ENCODE measurements at places on chromosomes 6 and 20.

DNA sequence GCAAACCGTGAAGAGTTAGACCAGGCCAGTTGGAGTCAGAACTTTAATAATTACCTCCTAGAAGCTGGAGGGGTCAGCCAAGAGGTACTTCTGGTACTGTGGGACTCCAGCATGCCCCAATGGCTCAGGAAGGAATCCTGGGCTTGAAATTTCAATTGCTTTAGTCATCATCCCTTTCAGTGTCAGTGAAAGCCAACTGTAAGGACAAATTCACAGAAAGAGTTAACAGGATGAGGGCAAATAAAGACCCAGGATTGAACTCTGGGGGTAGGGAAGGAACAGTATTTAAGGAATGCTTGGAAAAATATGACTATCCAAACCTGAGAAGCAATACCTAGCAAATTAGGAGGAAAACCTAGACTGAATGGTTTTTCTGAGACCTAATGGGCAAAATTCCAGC lies 735.1 kb upstream of the MARCKS start:
- DNase-seq, result no peak

DNA sequence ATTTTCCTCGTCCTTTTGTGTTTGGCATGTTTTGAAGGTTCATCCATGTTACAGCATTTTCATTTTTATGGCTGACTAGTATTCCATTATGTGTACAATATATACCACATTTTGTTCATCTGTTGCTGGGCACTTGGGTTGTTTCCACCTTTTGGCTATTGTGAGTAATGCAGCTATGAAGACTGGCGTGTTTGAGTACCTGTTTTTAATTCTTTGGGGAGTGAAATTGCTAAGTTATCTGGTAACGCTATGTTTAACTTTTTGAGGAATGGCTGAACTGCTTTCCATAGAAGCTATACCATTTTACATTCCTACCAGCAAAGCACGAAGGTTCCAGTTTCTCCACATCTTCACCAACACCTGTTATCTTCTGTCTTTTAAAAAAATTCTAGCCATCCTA lies 37.0 kb upstream of the MYL9 start:
- DNase-seq, result no peak

DNA sequence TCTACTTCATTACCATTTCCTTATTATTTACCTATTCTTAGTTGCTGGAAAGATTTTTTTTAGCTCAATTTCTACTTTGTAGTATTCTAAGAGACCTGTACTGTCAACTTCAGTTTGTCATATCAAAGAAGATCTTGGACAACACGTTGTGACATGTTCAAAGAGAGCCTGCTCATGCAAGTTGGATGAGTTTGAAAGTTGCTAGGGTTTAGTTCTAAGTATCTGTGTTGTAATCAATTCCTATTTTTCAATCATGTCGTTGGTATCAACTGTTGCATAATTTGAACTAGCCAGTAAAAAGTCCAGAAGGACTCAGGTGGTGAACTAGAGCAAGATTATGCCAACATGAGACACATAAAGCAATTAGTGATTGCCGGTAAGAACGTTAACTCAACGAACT lies 30.2 kb downstream of the PKIB start:
- DNase-seq, result no peak

DNA sequence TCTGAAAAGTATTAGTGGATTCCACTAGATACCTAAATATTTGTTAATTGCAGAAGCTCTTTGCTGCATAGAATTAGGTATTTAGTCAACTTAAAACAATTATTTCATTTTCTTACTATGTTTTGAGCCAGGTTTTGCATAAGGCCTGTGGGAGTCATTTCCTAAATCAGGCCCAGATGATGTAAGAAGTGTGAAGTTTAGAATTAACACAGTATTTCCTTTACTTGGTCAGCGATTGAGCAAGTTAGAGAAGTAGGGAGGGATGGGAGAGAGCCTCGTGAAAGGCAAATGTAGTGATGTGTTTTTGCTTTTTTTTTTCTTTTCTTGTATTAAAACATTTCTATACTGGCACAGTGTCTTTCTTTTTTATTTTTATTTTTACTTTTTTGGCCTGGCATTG lies 711.1 kb downstream of the HDGFL1 start:
- DNase-seq, result no peak

DNA sequence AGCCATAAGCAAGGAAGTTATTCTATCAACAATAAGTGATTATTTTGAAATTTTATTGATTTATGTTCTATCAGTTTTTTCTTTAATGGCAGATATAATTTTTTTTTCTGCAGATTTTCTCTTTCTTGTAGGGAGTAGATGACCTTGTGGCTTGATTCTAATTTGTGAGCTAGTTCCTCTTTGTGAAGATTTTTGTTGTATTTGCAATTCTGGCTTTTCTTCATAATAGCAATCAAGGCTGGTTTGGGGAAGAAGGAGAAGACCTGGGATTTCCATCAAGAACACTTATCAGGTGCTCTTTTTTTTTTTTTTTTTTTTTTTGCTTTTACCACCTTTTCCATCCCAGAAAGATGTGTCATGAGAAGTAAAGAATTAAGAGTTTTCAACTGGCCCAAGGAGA lies 324.2 kb upstream of the MAN1A1 start:
- no peak for DNase-seq

DNA sequence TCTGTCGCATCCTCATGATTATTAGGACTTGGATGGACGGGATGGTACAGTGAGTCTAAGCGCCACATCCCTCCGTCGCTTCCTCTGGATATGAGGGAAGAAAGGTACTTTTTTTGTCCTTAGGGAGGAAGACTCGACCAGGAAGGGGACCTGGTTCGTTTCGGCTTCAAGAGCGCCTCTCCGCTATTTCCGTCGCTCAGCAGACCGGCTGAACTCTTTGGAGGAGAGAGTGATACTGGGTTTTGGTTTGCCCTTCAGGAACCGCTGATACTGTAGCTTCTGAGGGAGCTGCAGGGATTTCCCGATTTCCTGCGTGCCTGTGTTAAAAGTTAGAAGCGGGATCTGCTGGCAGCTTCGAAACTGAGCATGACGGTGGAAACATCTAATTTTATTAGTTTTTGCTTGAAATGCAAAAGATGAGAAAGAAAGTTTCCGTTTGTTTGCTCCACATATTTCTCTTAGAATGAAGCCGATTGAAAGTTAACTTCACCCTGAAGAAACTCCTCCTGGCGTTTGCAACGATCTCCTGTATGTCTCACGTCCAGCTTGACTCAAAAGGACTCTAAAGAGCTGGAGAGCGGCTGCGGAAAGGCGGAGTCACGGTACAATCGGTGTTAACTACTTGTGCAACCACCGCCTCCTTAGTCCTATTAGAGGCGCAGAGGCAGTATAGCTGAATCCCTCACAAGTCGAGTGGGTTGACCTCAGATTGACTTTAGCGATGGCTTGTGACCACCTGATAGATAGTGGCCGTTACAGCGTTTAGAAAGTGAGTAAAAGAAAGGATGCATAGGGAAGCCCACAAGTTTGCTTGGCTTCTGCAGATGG lies 129.4 kb downstream of the TRIM27 start:
- no peak for DNase-seq

GRCh38 chr6:53728570-53729194 lies 63.1 kb upstream of the KLHL31 start:
- DNase-seq, result no peak

Data from GOT3 (cell line).